ENCODE measurements at places on chromosomes 16 and 17.

GRCh38 chr17:40433551-40434415 is 9.5 kb upstream of the IGFBP4 start:
- no peak for DNase-seq

DNA sequence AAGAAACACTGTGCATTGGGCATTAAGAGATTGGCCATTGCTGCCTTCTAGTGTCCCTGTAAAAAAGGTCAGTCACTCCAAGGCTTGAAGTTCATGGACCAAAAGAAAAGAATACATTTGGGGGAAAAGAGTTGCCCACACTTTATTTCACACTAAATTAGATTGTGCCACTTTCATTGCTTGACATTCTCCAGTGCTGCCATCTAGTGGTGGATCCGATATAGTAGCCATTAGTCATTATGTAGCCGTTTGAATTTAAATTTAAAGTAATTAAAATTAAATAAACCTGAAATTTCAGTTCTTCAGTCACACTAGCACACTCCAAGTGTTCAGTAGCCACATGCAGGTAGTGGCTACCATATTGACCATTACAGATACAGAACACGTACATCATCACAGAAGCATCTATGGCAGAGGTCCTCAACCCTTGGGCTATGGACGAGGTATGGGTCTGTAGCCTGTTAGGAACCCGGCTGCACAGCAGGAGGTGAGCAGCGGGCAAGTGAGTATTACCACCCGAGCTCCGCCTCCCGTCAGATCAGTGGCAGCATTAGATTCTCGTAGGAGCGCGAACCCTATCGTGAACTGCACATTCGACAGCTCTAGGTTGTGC is 21.9 kb upstream of the CDH5 start:
- DNase-seq, result no peak

DNA sequence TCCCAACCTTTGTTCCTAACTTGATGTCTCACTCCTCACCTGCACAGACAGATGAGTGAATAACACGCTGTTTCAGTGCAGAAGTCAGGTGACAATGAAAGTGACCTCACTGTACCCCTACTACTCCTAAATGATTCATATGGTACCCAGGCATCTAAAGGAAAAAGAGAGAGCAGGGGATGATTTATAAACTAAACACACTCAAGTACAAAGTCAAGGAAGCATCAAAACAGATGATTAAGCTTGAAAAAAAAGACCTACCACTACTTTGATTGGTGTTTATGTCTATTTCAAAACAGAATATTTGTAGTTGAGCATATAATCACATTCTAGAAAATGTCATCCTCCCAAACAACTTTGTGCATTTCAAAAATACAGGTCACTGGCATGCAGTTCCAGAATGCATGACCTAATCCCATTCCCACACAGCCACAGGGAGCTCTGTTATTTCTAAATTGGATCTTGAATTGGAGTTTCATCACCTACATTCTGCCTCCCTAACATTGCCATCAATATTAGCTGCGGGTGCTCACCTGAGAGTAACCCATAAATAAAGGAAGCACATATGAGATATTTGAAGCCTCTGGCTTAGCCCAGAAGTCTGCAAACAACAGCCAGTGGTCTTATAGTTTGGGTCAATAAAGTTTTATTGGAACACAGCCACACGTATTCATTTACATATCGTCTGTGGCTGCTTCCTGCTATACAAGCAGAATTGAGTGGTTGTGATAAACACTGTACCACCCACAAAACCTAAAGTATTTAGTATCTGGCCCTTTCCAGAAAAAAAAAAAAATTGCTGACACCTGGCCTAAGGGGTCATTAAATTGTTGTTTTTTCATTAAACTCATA is 14.0 kb downstream of the HS3ST3A1 start:
- DNase-seq, result no peak

DNA sequence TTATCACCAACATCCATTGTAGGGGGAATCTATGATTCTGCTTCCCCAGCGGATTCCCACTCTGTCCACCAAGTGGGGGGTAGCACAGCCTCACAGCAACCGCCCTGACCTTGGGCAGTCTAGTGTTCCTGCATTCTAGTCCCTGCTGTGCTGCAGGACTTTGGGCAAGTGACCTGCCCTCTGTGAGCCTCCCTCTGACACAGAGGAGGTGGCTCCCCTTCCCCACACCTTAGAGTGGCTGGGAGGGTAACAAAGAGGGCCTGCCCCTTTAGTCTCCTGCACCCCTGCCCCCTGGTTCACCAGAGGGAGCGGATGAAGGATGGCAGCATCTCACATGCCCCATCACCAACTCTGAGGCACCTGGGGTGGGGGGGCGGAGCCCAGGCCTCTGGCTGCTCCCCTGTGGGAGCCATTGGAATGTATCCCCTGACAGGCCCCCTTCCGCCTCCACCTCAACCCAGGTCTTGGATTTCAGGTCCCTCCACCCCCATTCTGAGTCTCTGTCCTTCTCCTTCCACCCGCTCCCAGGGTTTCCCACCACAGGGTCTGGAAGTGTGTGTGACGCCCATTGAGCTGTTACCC is 10.1 kb downstream of the GAS2L2 start:
- no peak for DNase-seq

DNA sequence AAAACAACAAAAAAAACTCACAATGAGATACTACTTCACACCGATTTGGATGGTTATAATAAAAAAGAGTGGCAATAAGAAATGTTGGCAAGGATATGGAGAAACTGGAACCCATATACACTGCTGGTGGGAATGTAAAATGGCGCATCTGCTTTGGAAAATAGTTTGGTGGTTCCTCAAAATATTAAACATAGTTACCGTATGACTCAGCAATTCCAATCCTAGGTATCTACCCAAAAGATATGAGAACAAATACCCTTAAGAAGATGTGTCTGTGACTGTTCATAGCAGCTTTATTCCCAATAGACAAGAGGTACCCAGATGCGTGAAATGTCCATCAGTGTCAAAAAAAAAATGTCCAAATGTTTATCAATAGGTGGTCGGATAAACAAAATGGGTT is 7.2 kb downstream of the CPPED1 start:
- no peak for DNase-seq

All from stromal cell of bone marrow (primary cell).